CD4-positive, alpha-beta T cell treated with Interleukin-21 for 1 hour (primary cell): ENCODE measurements at places on chromosomes 3 and 15.

DNA sequence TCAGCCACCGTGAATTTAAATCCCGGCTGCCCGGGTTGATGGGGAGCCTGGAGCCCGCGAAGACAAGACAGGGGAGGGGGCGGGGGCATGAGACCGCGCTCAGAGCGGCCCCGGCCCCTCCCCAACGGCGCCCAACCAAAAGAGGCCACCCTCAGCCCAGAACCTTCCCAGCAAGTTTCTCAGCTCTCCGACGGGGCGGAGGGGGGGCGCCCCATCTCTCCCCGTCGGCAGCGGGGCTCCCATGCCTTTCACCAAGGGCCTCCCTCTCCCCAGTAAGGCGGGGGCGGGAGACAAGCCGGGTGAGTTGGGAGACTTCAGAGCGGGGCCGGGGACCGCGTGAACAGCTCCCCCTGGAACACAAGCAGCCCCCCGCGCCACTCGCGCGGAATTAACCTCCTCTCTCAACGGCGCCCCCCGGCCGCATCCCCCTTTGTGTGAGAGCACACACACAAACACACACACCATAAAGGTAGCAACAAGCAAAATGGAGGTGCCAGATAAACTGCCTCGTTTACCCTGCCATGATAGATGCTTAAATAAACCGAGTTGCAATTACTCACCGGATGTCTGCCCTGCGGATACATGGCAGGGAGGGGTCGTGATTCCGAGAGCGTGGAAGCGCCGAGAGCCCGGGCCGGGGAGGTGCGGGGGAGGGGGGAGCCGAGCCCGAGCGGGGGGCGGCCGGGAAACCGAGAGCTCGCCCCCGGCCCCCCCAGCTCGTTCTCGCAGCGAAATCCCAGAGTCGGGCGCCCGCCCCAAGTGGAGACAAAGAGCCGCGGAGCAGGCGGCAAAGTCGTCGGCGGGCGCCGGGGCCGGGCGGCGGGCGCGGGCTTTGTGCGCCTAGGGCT, 1.3 kb downstream of the TLE3 start:
- DNase-seq, result peak; percentile 49

DNA sequence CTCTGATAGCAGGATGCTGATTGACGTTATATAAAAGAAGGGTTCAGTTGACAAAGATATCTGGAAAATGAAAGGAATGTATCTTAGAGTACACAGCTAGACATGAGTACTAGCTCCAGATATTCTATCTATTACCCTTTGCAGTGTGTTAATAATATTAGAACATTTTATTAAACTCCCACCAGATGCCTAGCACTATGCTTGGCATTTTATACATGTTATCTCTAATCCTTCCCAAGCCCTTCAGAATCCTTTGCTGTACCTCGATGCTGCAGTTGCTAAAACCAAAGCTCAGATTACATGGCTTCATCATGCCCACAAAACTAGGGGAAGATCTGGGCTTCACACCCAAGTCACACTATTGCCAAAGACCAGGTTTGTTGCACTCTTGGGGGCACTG, 350.1 kb upstream of the AZI2 start:
- no peak for DNase-seq

DNA sequence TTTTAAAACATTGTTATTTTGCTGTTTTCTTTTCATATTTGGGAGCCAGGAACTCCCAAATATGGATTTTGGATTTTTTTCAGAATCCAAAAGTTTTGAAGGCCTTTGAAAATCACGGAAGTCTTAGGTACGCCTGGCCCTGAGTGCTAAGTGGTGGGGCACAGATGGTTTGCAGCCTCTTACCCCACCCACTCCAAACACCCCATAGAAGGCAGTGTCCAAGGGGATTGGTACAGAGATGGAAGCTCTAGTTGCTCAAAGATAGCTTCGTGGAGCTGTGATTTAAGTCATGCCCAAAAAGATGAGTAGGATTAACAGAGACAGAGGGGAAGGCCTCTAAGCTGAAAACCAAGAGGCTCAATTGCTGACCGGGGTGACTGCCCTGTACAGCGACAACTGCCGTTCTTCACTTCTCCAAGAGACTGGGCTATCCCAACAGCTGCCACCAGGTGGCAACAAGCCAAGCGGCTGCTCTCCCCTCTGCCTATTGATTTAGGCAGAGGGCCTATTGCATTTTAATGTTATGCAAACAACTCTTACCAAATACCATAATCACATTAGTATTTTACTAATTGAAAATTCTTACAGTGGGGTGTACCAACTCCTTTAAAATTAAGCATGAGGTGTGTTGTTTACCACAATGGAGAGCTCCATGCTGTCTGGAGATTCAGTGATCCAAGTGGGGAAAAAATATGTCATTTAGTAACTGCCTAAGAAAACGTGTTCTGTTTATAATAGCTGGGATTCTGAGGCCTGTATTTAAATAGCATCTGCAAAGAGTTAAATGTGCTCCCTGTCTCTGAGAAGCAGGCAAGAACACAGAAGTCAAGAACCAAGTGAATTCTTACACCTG, 64.0 kb upstream of the C15orf61 start:
- DNase-seq, result peak; percentile 81

DNA sequence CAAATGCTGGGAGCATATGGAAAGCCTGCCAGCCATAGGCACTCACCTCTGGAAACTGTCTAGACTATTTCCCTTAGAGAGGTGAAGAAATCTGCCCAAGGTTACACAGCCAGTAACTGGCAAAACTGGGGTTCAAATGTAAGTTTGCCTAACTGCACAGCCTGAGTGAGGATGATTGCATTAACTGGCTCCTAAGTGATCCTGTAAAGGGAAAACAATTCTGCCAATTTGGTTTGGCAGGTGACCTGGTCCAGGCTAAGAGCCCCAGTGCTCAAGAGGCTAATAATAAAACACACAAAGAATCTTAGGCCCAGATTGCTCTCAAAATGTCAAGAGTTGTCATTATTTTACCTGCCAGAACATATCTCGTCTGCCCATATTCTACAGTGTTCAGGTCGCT, 43.9 kb upstream of the SPRED1 start:
- DNase-seq, result no peak

DNA sequence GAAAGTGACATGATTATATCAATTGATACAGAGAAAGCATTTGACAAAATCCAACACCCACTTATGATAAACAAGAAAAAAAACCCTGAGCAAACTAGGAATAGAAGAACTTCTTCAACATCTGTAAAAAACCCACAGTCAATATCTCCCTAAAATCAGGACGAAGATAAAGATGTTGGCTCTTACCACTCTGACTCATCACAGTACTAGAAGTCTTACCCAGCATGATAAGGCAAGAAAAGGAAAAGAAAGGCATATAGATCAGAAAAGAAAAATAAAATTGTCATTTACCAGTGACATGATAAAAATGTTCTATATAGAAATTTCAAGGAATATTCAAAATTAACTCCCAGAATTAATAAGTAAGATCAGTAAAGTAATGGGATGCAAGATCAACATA, 7.2 kb upstream of the FBXW12 start:
- no peak for DNase-seq

DNA sequence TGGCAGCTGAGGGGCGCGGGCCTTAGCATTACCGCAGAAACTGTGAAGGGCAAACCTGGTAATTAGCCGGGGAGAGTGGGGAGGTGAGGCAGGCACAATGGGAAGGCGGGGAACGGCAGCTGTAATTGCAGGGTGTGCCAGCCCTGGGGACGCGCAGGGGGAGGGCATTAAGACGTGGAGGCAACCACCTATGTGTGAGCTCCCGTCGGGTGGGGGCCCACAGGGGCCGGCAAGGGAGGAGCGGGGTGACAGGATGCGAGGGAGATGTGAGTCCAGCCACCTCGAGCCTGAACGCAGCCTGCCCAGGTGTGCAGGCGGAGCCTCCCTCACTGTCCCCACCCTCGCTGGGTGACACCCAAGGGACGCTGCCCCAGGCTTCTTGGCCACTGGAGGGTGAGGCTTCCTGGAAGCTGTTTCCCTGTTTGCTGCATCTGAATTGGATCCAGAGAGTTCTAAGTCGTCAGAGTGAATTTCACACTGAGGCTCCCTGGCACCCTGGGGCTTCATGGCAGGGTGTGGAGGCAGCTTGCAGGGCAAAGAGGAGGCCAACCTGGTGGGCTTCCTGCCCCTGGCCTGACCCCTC, 130.6 kb upstream of the MEF2A start:
- DNase-seq, result no peak

DNA sequence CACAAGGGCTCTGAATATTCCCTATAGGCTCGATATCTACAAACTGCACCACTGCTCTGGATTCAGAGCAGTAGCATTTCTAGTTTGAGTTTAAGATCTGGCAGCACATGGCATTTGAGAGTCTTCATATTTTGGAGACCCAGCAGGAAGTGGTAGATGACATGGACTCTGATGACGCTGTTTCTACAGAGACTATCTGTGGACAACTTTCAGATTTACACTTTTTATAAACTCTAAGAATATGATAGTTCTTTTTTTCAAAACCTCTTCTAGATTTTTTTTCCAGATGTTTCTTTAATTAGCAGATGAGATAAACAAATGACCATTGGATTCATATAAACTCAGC, 35.8 kb downstream of the ARMC8 start:
- no peak for DNase-seq

DNA sequence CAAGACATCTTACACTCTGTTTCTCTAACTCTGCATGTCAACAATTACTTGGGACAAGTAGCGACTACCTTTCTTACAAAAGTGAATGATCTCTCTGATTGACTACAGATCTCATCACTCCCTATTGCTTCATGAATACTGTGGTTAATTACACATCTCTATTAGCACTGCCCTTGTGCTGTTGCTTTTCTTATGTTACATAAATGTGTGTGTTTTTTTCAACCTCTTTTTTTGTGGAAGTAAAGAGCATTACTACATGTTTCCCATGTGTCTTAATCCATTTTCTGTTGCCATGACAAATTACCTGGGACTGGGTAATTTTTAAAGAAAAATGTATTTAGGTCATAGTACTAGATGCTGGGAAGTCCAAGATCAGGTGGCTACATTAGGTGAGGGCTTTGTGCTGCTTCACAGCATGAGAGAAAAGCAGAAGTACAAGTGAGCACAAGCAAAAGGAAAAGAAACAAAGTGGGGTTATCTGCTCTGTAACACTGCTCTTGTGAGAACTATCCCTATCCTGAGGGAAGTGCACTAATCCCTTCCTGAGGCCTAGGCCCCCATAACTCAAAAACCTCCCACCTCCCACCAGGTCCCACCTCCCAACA, 298.2 kb upstream of the SATB1 start:
- peak; percentile 45 for DNase-seq

DNA sequence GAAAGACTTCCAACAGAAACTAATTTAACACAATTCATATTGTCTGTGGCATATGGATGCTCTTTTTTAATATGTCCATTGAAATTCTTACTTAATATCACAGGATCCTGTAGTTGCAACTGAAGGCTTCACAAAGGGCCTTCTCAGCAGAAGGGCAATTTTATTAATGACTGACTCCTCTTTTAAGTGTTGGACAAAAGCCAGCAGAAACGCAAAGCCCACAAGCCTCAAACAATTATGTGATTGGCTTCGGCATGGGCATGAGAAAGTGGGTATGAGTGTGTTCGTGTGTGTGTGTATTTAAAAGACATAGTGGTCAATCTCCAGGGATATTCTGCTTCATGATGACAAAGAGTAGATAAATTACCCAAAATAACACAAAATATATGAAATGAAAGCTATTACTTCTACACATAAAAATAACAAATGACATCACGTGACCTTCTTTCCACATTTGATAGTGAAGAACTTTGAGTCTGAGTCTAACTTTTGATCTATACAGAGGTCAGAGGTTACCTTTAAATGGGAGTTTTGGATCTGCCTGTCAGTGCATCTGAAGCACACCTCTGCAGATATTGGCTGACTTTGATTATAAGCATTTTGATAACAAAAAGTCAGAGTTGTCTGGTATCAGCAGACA, 496.9 kb downstream of the CADM2 start:
- DNase-seq, result no peak

DNA sequence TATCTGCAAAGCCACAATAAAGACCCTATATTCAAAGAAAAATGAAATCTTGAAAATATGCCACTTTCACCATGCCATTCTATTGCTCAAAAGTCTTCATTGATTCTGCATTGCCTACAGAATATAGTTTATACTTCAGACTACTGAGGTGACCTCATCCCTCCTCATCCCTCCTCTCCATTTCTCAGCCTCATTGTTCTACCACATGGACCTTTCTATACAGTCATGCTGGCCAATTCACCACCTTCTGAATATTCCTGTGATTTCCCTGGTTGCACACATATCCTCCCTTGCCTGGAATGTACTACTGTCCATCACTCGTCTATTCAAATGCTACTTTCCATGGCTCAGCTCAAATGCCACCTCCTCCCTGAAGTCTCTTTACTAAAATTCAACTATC, 3.5 kb upstream of the COL8A1 start:
- no peak for DNase-seq

- no peak for DNase-seq
Observed at GRCh38 chr3:27216955-27217552, 152.1 kb downstream of the NEK10 start.

DNA sequence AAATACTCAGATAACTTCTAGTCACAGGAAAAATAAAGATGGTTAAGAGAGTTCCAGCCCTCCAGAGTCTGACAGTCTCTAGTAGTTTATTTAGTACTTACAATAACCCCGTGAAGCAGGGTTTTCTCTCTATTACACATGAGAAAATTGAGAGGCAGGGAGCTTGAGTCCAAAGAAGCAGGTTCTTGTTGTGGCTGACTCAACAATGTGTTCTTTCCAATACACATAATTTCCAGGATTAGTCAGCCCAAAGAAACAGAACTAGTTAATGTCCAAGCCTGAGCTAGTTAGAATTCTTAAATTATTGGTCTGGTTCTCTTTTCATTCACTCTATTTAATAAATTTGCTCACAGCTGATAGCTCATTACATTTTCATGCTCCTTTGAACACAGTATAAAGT, 49.9 kb downstream of the ALDH1A2 start:
- no peak for DNase-seq

DNA sequence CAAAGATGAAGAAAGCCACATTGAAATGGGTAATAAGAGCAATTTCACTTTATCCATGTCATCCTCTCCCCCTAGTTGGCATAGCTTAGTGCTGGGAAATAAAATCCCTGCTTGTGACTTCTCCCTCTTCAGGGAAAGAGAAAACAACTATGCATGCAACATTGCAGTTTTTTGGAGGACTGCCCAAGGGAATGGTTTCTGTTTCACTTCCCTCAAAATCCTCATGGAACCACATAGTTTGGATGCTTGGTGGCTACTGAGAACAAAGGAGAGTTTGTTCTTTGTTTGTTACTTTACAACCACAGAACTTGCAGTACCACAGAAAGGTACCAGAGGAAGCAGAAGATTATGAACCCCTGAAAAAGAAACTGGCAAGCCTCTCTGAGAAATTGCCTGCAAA, 384.6 kb upstream of the RORA start:
- DNase-seq, result no peak

DNA sequence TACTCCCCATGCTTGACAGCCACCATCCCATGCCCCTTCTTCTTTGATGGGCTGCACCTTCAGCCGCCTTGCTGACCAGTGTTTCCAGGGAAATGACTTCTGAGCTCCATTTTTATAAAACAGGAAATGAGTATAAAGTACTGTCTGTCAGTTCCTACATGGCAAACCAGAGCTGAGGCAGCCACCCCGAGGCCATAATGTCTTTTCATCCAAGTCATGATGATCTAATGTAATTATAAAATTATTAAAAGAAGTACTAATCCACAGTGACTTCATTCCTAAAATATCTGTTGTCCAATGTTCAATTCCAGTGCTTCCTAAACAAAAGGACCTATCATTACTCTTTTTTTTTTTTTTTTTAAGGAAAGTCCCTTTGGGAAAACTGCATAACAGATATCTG, 75.2 kb upstream of the HERC1 start:
- DNase-seq, result no peak

GRCh38 chr15:69998541-69999391, 99.0 kb downstream of the TLE3 start:
- DNase-seq, result no peak
